Smooth muscle cell of the pulmonary artery (primary cell): ENCODE measurements at places on chromosomes 1 and 21. TPM values are rescaled to one million over a fixed set of nuclear protein-coding genes. Genes with fewer than 3 reads are reported as not detected.

The ARTN gene
- total RNA-seq: 0.07 and 0.63 TPM in 2 replicates

The KRTAP7-1 gene
- total RNA-seq: not detected in 2 replicates

The DYNLT5 gene
- total RNA-seq: 0.46 and 0.65 TPM in 2 replicates

The ARHGAP29 gene
- 50.1 and 56.6 TPM in 2 replicates for total RNA-seq

The CHD5 gene
- 0.13 TPM in 2 replicates for total RNA-seq

The OR2L8 gene
- total RNA-seq: not detected in 2 replicates

The C1orf50 gene
- total RNA-seq: 2.9 and 3.3 TPM in 2 replicates

The MAN1C1 gene
- 5.8 and 13.4 TPM in 2 replicates for total RNA-seq

The LCE6A gene
- total RNA-seq: not detected in 2 replicates

The ZCCHC17 gene
- 22.2 and 28.5 TPM in 2 replicates for total RNA-seq

The MAP3K7CL gene
- total RNA-seq: 17.3 and 43.7 TPM in 2 replicates

The CHAF1B gene
- total RNA-seq: 1.2 and 1.6 TPM in 2 replicates

The CLDN17 gene
- total RNA-seq: not detected in 2 replicates

The LAMC1 gene
- 853 and 1,718 TPM in 2 replicates for total RNA-seq

The GABPB2 gene
- total RNA-seq: 19.0 and 26.9 TPM in 2 replicates

The NFASC gene
- total RNA-seq: 42.0 and 47.6 TPM in 2 replicates

The UQCRHL gene
- 1.4 and 1.5 TPM in 2 replicates for total RNA-seq

The LCE1F gene
- total RNA-seq: not detected in 2 replicates

The FAM131C gene
- 0.69 and 0.85 TPM in 2 replicates for total RNA-seq

The ILDR2 gene
- 0.13 TPM in 1 of 2 replicates, not detected in the other for total RNA-seq

The ALX3 gene
- not detected in 2 replicates for total RNA-seq

The LCE1A gene
- total RNA-seq: not detected in 2 replicates

The PGBD2 gene
- total RNA-seq: 7.2 and 9.0 TPM in 2 replicates

The PRDM15 gene
- total RNA-seq: 5.8 and 6.4 TPM in 2 replicates

The ERICH3 gene
- not detected in 2 replicates for total RNA-seq

The AIM2 gene
- not detected in 2 replicates for total RNA-seq

The KRTAP10-7 gene
- total RNA-seq: not detected in 2 replicates

The PTAFR gene
- total RNA-seq: 0.03 and 0.07 TPM in 2 replicates

The C1orf105 gene
- not detected in 2 replicates for total RNA-seq

The PCSK9 gene
- 0.85 and 2.5 TPM in 2 replicates for total RNA-seq

The ATAD3A gene
- total RNA-seq: 21.6 and 36.7 TPM in 2 replicates

The TSSK3 gene
- total RNA-seq: 0.13 and 0.17 TPM in 2 replicates

The KRTAP11-1 gene
- total RNA-seq: not detected in 2 replicates

The UQCRH gene
- 118 and 163 TPM in 2 replicates for total RNA-seq

The PPIAL4G gene
- total RNA-seq: not detected in 2 replicates

The HSD3B1 gene
- total RNA-seq: not detected in 2 replicates

The ADCY10 gene
- under 0.01 and 0.03 TPM in 2 replicates for total RNA-seq

The NTRK1 gene
- 0.03 and 0.07 TPM in 2 replicates for total RNA-seq

The LTN1 gene
- total RNA-seq: 28.9 and 31.8 TPM in 2 replicates

The NTMT2 gene
- total RNA-seq: not detected in 2 replicates

The LIPI gene
- total RNA-seq: not detected in 2 replicates

The C1QC gene
- total RNA-seq: not detected in 2 replicates

The DDR2 gene
- 282 and 310 TPM in 2 replicates for total RNA-seq

The TTC22 gene
- not detected in 2 replicates for total RNA-seq

The AGMAT gene
- total RNA-seq: 0.52 and 1.5 TPM in 2 replicates

The SNRPE gene
- 24.8 and 33.6 TPM in 2 replicates for total RNA-seq

The CELA2A gene
- 0.20 TPM in 1 of 2 replicates, not detected in the other for total RNA-seq

The RBP7 gene
- total RNA-seq: 0.26 TPM in 1 of 2 replicates, not detected in the other

The OPRD1 gene
- total RNA-seq: under 0.01 and 0.13 TPM in 2 replicates

The IFNLR1 gene
- under 0.01 TPM in 1 of 2 replicates, not detected in the other for total RNA-seq

The VPS26C gene
- 74.2 and 77.0 TPM in 2 replicates for total RNA-seq

The NBPF6 gene
- total RNA-seq: 0.07 and 0.10 TPM in 2 replicates

The EXO5 gene
- 3.5 and 6.1 TPM in 2 replicates for total RNA-seq

The LMOD1 gene
- total RNA-seq: 22.2 and 40.4 TPM in 2 replicates

The SHCBP1L gene
- 0.13 TPM in 2 replicates for total RNA-seq

The POU3F1 gene
- 0.03 TPM in 1 of 2 replicates, not detected in the other for total RNA-seq
